ENCODE measurements at places on chromosomes 13 and 19.

GRCh38 chr19:17404621-17405249, 695 bp downstream of the BST2 start:
- no peak for DNase-seq

DNA sequence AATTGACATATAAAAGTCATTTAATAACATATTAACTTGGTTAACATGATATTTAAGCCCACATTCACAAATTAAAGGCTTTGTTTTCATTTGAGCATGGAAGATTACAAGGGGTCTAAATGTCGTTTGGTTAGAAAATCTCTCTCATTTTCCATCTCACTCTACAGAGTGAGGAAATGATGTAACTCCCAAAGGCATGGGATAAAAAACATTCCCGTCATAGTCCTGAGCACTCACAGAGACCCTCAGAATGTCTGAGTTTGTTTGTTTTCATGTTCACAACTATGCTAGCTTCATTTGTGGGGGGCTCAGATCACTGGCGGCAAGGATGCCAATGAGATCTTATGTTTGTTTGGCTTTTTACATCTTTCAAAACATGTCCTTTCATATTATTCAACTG, 307.5 kb downstream of the TBC1D4 start:
- DNase-seq = no peak

- no peak for DNase-seq
Measured at GRCh38 chr19:7421941-7422744, 66.7 kb downstream of the PEX11G start.

GRCh38 chr19:55109527-55110291, 7.7 kb downstream of the PPP1R12C start:
- DNase-seq = no peak

DNA sequence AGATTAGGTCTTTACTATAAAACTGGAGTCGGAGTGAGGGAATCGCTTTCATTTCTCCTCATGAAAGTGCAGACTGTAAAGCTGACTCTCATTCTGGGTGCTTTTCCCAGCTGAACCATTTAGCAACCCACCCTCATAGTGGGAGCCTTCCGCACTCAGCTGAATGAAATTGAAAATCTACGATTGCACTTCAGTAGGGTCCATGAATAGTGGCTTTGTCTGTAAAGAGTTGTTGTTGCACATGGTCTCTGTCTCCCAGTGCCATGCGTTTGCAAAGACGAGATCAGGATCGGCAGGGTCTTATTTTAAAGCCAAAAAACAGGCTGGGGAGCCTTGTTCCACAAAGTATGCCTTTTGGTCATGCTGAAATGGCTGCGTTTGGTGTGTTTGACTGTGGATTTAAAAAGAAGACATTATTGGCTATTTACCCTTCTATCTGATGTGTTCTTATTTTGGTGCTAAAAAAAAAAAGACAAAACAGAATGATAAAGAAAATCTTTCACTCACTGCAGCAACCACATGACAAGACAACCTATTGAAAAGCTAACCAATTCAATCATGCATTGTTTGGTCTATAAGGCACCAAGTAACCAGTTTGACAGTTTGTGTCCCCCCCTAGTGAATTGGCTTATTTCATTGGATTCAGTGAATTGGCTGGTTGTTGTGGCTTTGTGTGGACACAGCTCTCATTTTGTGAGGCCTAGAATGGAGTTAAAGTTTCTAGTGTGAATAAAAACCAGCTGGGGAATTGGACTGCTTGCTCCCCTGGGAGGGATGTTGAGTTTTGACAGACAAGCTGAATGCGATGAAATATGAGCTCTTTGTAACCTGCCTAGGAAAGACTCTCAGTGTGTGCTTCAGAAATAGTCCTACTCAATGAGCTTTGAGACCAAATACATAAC, 65.6 kb downstream of the ARHGAP35 start:
- no peak for DNase-seq

Data from DMS153 (cell line).